ENCODE measurements at places on chromosomes 6 and 20.

DNA sequence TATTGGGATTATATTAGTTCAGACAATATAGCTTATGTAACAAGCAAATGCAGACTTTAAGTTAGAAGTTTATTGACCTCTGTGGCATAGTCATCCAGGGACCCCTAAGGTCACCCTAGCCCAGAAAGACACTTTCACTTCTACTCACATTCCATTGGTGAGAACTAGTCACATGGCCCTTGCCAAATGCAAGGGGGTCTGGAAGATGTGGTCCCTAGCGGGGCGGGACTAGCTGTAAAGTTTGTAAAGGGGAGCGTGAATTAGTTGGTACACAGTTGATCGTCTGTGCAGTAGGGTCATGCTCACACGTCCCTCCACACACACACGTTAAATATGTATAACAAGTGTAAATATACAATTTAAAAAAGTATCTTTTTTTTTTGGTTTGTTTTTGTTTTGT lies 9.3 kb downstream of the HNF4A start:
- DNase-seq, result no peak

DNA sequence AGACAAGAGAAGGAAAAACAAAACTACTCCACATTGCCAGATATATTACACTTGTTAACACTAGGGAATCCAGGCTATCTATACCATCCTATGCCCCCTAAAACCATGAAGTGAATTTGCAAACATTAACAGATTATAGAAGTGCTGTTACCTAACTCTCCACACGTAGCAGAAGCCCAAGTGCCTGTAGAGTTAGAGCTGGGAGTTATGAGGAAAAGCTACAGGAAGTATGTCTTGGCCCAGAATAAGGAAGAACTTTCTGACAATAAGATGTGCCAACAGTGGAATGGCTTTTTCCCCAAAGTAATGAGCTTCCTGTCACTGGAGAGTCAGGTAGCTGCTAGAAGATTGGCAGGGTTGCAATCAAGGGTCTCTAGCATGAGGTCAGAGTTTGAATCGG lies 32.5 kb downstream of the ADGRG6 start:
- DNase-seq, result no peak

GRCh38 chr20:6599876-6600735 lies 167.4 kb upstream of the BMP2 start:
- DNase-seq, result no peak

- DNase-seq, result no peak
Measured at GRCh38 chr6:156449569-156449968, 327.6 kb upstream of the ARID1B start.

DNA sequence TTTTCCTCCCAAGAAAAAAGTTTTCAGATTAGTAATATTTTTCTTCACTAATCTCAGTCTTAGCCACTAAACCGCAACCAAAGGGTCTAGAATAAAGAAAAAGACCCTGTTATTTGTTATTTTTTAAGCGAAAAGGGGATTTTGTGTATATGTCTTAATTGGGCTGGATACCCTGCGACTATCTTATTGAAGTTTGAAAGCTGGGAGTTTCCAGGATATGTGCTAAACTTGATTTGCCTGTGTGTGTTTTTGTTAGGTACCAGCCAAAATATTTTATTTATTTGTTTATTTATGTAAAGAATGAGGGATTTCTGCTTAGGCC lies 52.4 kb downstream of the TNFAIP3 start:
- no peak for DNase-seq

DNA sequence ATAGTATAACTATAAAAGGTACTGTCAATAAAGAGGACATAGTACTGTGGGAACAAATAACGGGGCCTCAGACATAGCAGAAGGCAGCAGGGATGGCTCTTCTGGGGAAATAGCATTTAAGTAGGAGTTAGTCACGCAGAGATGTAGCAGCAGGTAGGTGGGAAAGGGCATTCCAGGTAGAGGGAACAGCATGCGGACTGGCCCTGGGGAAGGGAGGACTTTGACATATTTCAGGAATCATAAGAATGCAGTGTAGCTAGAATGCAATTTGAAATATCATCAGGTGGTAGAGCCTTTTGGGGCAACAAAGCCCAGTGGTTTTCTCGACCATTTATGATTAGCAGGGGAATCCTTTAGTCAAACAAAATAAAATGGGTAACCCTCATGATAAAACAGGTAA lies 191.1 kb downstream of the SLC24A3 start:
- no peak for DNase-seq

DNA sequence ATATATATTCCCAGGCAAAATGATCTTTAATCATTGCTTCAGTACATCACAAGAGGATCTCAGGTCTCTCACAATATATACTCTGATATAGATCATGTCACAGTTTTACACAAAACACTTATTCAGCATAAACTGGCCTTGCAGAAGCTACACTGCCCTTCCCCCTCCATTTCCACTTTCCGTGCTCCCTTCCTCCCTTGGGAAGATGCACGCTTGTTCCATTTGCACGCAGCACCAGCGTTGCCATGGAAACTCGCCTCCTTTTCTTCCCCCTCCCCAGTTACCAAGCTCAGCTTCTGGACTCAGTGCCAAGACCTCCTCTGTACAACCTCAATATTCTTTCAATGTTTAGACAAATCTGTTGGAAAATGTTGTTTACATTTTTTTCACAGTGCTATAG lies 154.6 kb downstream of the RFPL4B start:
- peak; percentile 71 for DNase-seq

- DNase-seq, result no peak
Measured at GRCh38 chr6:75775219-75775618, 26.2 kb downstream of the MYO6 start.

Data from head of caudate nucleus (tissue), 42 donors.